ENCODE measurements at places on chromosomes 1 and 21. TPM values are rescaled to one million over a fixed set of nuclear protein-coding genes. Genes with fewer than 3 reads are reported as not detected.

DNA sequence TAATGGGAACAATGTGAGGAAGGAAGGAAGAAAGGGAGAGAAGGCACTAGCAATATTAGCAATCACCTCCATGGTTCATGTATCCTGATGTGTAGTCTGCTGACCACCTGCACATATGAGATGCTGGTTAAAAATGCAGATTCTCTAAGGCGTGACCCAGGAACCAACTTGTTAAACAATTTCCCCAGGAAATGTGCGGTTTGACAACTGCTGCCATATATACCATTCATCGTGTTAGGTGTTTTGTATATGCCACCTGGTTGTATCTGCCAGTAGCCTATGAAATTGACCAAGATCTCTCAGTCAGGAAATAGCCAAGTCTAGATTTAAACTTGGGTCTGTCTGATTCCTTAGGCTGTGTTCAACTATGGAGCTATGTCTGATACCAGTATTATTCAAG is 4.1 kb downstream of the SEMA4A start:
- DNase-seq = no peak

DNA sequence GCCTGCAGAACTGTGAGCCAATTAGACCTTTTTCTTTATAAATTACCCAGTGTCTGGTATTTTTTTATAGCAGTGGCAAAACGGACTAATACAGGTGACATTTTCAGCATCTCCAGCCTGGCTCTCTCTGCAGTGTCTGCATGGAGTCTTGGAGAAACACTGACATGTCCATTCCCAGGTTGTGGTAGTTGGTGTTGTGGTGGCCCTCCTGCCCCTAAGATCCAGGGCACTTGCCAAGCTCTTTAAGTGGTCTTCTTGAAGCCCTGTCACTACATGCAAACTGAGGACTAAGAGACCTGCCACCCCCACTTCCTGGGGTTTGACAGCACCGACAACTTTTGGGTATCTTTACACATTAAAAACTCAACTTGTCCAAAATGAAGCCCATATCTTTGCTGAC is 419.4 kb downstream of the NPHP4 start:
- DNase-seq = no peak

DNA sequence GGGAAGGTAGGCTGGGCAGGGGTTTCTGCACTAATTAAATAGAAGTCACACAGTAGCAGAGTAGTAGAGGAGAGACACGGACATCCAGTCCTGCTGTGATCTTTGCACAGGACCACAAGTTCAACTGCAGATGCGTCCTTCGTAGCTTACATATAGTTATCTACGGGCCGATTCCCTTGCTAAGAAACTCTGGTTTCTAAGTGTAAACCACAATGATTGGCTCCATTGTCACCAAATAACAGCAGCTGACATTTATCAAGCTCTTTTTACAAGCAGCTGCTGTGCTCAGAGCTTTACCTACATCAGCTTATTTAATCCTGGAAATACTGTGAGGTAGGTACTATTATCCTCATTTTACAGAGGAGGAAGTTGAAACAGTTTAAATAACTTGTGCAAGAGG is 3.1 kb downstream of the SLC45A3 start:
- no peak for DNase-seq

DNA sequence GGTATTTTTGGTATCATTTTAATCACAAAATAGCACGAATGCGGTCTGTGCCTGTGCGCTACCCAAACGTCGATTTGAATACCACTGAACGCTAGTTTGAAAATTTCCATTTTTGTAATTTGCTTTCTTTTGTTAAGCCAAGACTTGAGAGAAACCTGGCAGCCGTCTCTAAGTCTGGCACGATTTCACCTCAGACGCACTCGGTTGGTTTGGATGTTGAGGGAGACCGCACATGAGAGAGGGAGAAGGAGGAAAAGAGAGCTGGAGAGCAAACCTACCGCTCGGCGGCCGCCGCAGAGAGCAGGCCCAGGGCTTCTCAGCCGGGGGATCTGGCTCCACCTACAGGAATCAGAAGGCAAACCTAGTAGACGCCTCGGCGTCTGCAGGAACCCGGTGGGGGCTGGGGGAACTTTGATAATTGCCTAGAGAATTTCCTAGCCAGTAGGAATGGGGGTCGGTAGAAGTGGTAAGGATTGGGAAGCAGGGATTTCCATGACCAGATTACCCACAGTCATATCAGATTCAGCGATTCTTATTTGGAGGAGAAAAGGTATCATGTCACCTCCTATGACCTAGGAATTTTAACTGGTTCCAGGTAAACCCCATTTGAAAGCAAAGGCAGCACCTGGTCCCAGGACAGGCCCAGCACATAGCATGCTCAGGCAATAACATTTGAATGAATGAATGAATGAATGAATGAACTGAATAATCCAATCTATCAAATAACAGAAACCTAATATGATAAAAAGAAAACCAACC is 83.2 kb downstream of the TM2D1 start:
- peak; percentile 92 for DNase-seq

DNA sequence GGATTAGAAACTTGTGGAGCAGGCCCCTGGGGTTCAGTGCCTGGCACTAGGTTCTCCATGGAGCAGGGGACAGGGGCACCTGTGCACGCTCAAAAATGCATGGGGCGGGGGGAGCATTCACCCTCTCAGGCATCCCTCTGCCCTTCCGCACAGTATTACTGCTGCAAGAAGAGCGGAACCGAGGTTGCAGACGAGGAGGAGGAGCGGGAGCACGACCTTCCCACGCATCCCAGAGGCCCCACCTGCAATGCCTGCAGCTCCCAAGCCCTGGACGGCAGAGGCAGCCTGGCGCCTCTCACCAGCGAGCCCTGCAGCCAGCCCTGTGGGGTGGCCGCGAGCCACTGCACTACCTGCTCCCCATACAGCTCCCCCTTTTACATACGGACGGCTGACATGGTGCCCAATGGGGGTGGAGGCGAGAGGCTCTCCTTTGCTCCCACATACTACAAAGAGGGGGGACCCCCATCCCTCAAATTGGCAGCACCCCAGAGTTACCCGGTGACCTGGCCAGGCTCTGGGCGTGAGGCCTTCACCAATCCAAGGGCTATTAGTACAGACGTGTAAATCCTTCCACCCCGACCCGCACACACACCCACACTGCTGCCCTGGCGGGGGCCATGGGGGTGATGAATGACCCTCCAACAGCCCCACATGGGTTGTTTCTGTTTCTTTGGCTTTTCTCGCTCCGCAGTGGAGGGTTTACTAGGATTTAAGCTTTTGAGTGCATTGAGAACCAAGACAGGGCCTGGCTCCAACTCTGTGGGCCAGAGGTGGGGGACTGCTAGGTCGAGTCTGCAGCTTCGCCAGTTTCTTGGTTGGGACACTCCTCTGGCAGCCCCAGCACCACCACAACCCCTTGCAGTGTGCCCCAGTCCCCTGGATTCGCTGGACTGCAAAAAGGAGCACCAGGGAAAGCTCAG is 63.7 kb downstream of the TOR1AIP2 start:
- DNase-seq = no peak

The SYT14 gene
- polyA plus RNA-seq = 1.7 TPM

DNA sequence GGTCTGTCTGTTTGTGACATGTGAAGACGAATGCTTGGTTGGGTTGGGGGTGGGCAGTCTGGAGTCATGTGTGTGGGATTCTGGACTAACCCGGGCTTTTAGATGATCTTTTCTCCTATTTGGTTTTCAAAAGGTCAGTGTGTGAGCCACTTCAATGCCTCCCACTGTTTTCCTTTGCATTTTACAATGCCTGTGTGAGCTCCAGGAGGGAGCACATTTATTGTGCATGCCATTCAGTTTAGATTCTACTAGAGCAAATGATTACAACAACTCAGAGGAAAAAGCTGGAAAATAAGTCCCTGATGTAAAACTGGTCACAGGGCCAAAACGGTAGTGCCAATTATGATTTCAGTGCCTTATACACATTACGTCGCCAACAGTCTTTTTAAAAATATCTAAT is 90.9 kb downstream of the LYPLAL1 start:
- peak; percentile 58 for DNase-seq

- no peak for DNase-seq
Measured at GRCh38 chr1:76053021-76053420, 21.5 kb upstream of the ST6GALNAC3 start.

DNA sequence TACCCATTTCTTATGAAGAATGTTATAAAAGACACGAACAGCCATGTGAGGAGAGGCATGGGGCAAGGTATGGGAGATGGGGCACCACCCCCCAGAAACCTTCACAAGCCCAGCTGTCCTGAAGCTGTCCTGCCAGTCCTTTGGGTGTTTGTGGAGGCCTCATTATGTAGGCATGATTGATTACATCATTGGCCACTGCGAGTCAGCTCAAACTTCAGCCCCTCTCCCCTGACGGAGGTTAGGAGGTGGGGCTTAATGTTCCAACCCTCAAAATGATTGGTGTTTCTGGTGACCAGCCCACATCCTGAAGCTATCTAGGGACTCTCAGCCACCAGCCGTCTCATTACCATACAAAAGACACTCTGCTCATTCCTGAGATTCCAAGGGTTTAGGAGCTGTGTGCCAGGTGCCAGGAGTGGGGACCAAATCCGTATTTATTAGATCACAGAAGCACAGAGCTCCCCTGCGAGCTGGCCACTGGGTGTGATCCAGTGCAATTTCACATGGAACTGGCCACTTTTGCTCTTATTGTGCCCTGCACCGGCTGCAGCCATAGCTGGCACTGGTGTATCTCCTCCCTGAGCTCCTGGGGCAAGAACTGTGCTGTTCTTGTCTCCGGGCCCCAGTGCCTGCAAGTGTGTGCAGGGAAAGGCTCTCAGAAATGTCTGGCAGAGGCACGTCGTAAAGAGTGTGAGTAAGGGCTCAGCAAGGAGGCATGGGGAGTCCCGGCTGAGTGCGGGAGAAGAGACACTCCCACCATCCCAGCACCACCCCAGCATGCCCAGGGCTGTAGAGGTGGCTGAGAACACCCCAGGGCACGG is 10.5 kb downstream of the KIAA1614 start:
- DNase-seq = peak; percentile 57

- no peak for DNase-seq
Measured at GRCh38 chr1:2275796-2276536, 47.8 kb downstream of the SKI start.

DNA sequence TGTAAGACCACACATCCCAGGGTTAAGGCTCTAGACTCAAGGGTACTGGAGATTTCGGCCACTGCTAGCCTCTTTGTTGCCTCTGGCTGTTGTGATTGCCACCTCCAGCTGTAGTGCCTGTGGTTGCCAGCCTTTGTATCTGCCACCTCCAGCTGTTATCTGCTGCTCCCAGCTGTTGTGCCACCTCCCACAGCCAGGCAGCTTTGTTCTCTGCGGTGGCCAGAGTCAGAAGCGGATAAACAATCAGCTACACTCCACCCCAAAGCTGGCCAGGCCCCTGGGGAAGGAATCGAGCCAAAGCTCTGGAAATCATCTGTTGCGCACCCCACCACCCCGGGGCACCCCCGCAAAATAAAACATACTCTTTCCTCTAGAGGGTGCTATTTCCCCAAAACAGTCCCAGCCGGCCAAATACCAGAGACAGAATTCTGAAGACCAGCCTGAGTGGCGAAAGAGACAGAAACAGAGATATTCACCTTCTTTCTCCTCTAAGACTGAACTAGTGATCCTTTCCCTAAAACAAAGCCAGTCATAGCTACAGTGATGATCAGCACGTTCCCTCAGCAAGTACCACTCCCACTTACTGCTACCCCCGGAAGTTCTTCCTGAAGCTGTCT is 14.8 kb upstream of the PIGM start:
- peak; percentile 81 for DNase-seq

- DNase-seq = no peak
Measured at GRCh38 chr1:43994794-43995790, 3.7 kb downstream of the CCDC24 start.

The GOLT1A gene
- polyA plus RNA-seq = not detected

DNA sequence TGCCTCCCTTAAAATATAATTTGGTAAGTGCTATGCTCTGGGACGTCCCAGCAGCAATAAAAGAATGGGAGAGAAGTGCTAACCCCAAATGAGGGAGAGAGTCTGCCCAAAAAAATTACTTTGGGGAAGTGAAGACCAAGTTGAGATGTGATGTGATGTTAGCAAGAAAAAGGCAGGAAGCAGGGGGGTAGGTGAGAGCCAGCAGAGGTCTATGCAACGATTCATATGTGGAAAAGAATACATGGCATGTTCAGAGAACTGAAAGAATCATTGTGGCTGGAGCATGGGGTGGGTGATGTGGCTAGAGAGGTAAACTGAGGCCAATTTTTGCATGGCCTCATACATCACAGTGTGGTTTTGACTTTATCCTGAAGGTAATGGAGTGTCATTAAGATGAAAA is 5.6 kb upstream of the CTPS1 start:
- no peak for DNase-seq

DNA sequence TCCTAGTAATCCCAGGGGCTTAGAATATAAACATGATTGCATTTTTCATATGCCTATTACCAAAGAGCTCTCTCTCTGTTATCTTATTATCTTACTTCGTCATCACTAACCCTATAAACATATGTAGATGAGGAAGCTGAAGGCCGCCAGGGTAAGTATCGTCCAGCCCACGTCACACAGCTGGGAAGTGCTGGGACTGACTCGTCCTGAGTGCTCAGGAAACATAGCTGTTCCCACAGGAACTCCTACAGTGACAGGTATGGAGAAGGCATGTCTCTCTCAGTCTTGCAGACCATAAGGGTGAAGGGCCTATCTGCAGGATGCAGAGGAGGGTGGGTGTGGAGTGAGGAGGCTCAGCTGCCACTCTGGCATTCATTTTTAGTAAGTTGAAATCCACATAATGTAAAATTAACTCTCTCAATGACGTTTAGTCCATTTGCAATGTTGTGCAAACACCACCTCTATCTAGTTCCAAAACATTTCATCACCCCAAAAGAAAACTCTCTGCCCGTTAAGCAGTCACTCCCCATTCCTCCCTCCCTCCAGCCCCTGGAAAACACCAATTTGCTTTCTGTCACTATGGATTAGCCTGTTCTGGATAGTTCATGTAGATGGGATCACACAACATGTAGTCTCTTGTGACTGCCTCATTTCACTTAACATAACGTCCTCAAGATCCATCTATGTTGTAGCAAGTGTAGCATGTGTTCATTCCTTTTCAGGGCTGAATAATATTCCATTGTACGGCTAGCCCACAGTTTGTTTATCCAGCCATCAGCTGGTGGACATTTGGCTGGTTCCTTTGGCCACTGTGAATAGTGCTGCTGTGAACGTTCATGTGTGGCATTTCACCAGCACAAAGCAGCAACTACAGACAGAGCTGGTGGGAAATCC is 68.3 kb downstream of the TCP10L start:
- DNase-seq = no peak

DNA sequence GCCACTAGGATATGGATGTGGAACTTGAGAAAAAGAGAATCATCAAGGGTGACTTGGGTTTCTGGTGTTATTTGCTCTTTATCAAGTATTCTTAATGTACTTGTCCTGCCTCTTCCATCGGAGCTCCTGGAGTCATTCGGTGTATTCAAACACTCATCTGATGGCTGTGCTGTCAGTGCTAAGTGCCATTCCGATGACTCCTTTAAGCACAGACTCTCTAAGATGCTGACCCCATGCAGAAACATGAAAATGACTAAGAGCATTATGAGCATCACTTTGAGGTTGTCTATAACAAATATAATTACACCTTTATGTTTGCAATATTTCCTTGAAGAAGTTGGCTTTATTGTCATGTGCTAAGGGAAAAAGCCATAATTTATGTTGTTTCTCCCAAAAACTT is 11.3 kb upstream of the RPL5 start:
- no peak for DNase-seq
